ENCODE measurements at places on chromosomes 3 and 15.

DNA sequence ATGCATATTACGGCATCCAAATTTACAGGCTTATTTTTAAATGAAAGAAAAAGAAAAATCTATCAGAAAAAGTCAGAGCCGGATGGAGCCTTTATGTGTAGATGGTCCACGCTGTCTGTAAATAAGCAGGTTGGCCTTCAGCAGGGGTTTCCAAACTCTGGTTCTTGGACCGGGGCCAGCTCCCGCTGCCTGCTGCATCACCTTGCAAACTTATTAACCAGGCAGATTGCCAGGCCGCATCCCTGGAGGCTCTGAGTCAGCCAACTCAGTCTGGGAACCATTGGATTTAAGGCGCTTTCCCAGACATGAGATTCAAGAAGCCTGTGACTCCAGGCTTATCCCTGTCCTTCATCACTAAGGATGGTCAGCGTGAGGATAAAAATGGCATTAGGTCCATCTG is 212.4 kb downstream of the OPA1 start:
- DNase-seq, result peak; percentile 52

DNA sequence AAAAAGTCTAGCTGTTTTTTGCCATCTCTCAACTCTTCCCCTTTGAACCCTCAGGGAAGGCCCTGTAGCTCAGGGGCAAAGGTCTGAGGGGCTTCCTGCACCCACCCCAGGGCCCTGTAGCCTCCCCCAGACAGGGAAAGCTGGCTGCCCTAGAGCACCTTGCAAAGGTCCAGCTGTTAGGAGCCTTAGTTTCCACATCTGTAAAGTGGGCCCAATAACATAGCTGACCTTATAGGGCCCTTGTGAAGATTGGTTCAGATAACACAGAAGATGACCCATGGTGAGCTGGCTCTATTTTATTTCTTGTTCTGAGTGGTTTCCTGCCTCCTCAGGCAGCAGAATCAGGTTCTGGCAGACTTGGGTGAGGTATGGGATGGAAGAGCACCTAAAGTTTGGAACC is 55.2 kb upstream of the SMAD6 start:
- DNase-seq, result no peak

DNA sequence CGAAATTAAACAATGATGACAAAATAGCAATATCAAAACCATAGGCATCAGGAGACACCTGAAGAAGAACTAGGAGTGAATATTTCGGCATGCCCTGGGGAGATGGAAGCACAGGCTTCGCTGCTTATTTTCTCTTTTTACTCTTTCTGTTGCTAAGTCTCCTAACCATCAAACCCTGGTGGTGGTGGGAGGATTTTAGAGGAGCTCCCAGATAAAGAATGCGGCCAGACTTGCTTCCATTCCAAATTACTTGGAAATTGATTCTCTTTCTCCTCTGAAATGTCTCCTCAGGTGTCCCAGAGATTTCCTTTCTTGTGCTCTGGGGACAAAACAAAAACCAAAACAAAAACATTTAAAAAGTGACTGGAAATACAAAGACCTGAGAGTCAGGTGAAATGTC is 243.0 kb downstream of the KBTBD8 start:
- no peak for DNase-seq

DNA sequence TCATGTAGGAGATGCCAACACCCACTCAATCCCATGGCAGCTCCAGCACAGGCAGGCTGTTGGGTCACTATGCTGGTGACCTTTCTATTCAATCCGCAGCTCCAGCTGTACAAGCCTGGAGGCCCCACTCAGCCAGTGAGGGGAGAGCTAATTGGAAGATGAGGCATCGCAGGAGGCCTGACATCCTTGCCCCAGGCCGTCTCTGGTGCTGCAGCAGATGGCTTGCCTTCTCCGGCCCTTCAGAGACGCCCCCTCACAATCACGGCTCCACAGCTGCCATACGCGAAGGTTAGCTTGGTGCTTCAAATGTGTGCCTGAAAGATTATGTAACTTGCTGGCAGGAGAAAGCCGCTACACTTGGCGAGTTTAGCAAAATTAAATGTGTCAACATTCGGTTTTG is 104.2 kb upstream of the CLSTN2 start:
- peak; percentile 3 for DNase-seq

DNA sequence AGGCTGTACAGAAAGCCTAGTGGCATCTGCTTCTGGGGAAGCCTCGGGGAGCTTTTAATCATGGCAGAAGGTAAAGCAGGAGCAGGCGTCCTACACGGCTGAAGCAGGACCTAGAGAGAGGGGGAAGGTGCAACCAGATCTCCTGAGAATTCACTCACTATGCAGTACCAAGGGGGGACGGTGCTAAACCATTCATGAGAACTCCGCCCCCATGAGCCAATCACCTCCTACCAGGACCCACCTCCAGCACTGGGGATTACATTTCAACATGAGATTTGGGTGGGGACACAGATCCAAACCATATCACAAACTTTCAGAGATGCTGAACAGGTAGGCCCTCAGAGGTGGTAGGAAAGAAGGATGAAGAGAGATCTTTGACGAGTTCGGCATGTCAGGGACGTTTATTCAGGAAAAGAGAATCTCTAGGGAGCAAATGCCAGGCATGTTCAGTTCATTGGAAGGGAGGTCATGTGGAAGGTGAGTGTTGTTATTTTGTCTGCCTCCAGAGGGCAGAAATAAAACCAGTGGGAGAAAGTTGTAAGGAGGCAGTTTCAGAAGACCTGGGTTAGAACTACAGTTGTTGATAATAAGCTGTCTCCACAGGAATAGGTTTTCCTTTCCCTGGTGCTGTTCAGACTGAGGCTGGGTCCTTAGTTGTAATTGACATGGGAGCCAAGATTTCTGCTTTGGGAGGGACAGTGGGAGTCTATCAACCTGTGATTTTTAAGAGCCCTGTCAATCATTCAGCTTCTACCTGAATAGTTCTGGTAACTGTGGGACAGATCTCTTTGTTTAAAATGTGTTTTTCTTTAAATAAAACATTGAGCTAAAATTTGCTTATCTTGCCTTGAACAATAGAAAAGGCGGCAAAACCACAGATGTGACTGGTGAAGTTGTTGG is 4.3 kb upstream of the FNDC3B start:
- no peak for DNase-seq

DNA sequence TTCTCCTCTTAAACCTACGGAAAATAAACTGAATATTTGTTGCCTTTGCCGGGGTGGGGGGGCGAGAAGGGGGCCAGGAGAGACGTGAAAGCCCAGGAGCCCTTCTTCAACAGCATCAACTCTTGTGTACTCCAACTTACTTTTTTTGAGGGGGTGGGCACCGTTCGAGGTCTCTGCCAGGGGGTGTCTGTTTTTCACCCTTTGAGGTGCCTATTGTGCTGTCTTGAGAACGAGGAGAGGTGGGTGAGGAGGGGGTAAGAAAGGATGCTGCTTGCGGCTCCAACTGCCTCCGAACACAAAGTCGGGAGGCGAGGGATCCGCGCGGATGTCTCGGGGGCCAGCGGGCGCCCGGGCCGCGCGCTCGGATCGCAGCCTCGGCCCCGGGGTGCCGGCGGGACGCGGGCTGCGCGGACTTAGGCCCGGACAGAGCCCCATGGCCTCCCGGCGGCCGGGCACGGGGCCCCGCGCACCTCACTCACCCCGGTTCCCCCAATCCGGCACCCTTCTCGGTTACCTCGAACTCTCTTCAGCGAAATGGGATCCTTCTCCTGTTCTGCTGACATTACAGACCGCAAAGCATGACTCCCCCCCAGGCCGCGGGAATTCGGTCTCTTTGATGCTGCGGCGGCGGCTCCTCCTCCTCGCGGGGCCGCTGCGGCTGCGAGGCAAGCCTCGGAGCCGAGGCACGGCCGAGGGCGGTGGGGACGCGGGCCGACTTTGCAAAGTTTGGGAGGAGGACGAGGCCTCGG is 650 bp downstream of the PYGO1 start:
- DNase-seq, result no peak

DNA sequence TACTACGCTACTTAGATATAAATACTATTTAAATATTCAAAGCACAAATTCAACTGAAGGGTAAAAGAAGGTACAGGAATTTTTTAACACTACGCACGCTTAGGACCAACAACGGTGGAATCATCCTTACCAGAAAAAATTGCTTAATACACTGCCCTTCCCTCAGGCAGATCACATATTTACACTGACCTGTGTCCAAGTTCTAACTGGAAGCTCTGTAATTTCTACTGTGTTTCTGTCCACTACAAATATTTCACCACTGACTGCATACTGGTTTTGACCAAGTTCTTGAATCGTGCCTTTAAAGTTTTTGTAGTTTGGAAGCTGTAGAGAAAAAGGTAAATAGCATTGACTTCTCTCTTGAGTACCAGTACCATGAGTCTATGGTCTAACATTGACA is 44.2 kb downstream of the TOP2B start:
- DNase-seq, result no peak

GRCh38 chr3:123622766-123623165 is 37.9 kb upstream of the HACD2 start:
- DNase-seq, result no peak

GRCh38 chr3:138692152-138692551 is 83.6 kb downstream of the FAIM start:
- no peak for DNase-seq

DNA sequence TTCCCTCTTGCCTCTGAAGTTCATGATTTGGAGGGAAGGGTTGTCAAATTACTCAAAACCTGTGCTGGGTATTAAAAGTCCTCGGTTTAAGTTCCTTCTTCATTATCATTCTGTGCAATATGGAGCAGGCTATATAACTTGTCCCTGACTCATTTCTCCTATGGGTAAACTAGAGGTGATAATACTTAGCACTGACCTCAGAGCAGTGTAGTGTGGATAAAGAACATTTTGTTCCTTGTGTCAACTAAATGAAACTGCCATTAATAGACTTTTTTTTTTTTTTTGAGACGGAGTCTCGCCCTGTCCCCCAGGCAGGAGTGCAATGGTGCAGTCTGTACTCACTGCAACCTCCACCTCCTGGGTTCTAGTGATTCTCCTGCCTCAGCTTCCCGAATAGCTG is 2.2 kb upstream of the BBX start:
- no peak for DNase-seq

- no peak for DNase-seq
Observed at GRCh38 chr3:109278546-109278945, 37.8 kb downstream of the DPPA2 start.

GRCh38 chr15:88376574-88377174 is 90.5 kb downstream of the MRPL46 start:
- no peak for DNase-seq

DNA sequence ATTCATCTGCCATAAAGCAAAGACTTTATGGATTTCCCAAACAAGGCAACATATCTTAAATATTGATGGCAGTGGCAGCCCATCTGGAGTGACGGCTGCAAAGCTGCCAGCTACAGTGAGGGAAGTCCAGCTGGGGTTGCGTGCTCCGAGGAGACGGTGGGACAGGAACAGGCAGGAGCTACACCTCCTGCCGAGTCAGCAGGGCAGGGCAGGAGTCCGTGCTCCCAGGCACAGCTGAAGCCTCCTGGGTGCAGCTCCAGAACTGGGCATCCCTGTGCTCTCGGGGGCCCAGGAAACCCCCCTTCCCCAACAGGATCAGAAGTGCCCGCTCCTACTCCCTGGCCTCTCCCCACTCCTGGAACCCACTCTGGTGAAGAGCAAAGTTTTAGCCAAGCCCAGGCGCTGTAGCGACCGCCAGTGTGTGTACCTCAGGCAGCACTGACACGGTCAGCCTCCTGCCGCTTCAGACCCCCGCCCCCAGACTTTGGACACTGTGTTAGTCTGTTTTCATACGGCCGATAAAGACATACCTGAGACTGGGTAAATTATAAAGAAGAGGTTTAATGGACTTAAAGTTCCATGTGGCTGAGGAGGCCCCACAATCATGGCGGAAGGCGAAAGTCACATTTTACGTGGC is 556.4 kb upstream of the CCDC54 start:
- DNase-seq, result no peak

- DNase-seq, result no peak
Observed at GRCh38 chr3:48915296-48915695, 3.3 kb upstream of the ARIH2 start.

GRCh38 chr3:141710888-141711616 is 27.0 kb upstream of the RNF7 start:
- DNase-seq, result no peak

DNA sequence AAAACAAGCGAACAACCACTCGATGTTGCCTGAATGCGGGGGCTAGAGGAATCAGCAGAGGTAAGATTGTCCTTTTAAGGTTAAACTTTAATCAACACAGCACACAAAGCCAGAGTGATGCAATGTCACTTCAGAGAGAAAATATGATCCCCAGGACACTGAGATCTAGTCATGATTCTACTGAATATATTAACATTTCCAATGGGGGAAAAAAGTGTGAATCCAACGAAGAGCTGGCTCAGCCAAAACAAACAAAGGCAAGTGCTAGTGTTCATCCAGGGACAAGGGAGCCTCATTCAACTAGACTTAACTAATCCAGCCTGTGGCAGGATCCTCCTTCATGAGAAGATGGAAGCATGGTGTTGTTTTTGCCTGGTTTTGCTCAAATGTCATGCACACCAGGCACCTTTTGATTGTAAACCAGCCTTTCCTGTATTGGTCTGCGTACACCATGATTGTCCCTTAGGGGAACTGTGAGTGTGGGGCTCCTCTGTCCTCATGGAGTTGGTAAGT is 35.8 kb downstream of the SCG5 start:
- DNase-seq, result no peak

- DNase-seq, result no peak
Observed at GRCh38 chr3:152615681-152616080, 219.2 kb upstream of the P2RY1 start.

DNA sequence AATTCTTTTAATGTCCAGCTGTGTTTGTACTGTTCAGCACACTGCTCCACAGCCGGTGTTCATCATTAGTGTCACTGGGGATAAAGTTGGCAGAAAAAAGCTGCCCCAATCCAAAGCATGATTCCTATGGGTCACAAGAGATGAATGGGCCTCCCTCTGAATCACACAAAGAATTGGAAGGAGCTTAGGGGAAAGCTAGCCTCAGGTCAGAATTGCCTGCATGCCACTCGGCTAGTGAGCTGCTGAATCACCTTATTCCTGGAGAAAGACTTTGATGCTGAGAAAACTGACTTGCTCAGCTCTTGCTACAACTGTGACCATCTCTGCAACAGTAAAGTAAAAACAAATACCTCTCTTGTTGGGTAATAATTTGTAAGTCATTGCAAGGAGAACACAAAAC is 3.5 kb downstream of the CCK start:
- DNase-seq, result no peak

Data from NCI-H748 treated with DMSO at 0.1 percent for 48 hours (cell line).